A375 (cell line): ENCODE measurements at places on chromosomes 5 and 9. TPM values are rescaled to one million over a fixed set of nuclear protein-coding genes. Genes with fewer than 3 reads are reported as not detected.

The IPPK gene
- total RNA-seq: 19.1 and 19.8 TPM in 2 replicates

The CCDC180 gene
- total RNA-seq: 4.6 and 5.4 TPM in 2 replicates

The SLC6A7 gene
- not detected in 2 replicates for total RNA-seq

The EIF4E1B gene
- total RNA-seq: not detected in 2 replicates

The PCDHB10 gene
- 2.3 and 3.0 TPM in 2 replicates for total RNA-seq

The TMEM215 gene
- not detected in 2 replicates for total RNA-seq

The PCDHGA8 gene
- total RNA-seq: 1.1 and 1.6 TPM in 2 replicates

The SH3GL2 gene
- 1.8 and 2.4 TPM in 2 replicates for total RNA-seq

The PPIC gene
- 13.7 and 14.8 TPM in 2 replicates for total RNA-seq

The CDHR2 gene
- not detected in 2 replicates for total RNA-seq

The C5orf63 gene
- 1.7 and 2.9 TPM in 2 replicates for total RNA-seq

The SPATA31E1 gene
- total RNA-seq: not detected in 2 replicates

The FRMD3 gene
- total RNA-seq: 6.4 and 8.4 TPM in 2 replicates

The GLIPR2 gene
- 1.2 and 2.3 TPM in 2 replicates for total RNA-seq

The EDIL3 gene
- total RNA-seq: 1.2 and 1.4 TPM in 2 replicates

The ARL14EPL gene
- total RNA-seq: 2.3 and 4.6 TPM in 2 replicates

The PCDHGB1 gene
- total RNA-seq: 4.5 and 5.0 TPM in 2 replicates

The FCN1 gene
- not detected in 2 replicates for total RNA-seq

The SQSTM1 gene
- total RNA-seq: 288 and 310 TPM in 2 replicates

The NUTM2G gene
- not detected in 2 replicates for total RNA-seq
